Cerebellar nuclear complex (tissue), 1 donor: ENCODE measurements at places on chromosomes 3 and 15.

DNA sequence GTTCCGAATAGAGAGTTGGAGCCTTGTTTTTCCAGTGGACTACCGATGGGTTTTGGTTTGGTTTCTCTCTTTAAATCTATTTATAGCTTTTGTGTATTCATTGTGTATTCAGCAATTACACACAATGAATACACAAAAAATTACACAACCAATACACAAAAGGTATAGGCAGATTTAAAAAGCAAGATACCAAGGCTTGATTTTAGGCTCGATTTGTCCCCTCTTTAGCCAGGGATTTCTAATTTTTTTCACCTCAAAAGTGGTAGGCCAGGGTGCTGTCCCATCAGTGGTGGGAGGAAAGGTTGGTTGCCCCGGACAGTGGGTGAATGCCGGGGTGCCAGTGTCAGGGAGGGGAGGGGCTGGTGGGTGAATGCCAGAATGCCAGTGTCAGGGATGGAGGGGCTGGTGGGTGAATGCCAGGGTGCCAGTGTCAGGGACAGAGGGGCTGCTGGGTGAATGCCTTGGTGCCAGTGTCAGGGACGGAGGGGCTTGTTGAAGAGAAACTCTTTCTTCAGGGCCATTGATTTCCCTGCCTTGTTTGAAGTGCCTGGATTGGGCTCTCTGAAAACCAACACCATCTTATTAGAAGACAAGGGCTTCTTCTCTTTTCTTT lies 186.2 kb downstream of the GOLGA6L6 start:
- DNase-seq, result no peak

DNA sequence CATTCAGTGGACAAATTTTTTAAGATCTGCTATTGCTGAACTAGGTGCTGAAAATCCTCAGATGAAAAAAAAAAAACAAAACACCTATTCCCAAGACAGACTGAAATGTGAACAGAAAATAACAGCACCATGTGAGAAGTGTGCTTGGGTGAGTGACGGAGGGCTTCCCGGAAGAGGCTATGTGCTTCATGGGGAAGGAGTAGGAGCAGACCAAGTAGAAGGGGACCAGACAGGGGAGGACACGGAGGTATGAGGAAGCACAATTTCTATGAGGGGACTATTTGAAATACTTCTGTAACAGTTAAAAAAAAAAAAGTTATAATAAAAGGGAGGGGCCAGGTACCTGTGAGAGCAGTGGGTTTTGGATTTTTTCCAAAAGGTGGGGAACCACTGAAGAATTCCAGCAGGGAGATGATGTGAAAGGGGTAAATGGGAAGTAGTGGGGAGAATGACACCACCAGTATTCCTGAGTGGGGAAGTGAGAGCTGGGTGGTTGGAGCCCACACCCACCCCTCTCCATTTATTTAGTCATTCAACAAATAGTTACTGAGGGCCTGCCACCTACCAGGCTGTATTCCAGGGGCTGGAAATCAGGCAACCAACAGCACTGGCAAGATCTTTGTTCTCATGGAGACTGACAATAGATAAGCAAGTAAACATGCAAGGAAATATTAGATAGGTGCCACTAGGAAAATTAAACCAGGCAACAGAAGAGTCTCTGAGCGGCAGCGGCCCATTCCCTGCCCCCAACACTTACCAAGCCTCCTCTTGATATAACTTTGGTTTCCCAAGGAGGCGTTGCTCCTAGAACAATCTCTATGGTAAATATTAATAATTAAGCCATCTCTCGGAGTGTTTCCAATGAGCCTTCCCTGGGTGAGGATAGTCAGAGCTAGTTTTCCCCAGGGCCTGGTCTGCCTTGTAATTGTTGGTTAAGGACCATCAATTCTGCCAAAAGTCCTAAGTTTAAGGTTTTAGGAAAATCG lies 3.8 kb upstream of the USP3 start:
- DNase-seq, result no peak

GRCh38 chr3:76502076-76502475 lies 537.8 kb upstream of the ROBO2 start:
- no peak for DNase-seq

DNA sequence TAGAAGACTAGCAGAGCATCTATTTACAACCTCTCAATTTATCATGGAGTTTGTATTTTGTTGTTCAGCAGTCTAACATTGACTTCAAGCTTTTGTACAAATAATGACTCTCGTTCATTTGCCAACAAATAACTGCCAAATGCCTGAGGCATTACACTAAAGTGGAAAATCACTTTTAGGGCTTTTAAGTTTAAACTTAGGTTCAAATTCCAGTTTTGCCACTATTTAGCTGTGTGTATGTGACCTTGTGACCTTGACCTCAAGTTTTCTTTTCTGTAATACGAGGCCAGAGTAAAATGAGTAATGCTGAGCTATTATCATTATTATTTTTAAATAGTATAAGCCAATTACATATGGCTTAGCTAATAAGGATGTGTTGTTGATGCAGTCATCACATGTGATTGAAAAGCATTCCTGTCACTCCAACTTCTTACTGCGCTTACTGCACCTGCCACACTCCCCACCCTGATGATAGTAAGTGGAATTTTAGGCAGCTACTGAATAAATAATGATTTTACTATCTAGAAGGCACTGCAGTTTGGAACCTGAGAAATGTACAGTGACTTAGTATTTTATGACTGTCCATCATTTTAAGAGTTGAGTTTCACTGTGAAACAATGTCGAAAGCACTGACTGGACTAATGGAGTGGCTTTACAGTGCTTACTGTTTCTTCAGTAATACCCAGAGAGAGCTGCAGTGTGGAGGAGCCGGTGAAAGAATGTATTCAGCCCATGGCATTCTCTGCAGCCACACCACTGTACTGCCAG lies 16.3 kb downstream of the ARL8B start:
- DNase-seq, result no peak
